ENCODE measurements at places on chromosomes 12 and 14. TPM values are rescaled to one million over a fixed set of nuclear protein-coding genes. Genes with fewer than 3 reads are reported as not detected.

DNA sequence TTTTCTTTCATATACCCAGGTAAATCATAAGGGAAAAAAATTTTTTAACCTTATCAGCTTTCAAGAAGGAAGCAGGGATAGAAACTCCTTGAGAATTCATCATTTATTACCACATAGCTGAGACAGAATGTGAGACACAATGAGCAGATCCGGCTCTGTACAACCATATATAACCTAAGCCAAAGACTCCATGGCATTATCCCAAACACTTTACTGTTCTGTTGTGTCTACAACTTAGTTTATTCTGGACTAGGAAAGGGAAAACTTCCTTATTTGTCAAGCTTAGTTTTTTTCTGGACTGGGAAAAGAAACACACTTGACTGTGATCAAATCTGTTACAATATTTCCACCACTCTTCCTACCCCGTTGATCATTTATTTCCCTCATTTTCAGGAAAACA is 38.3 kb upstream of the CATSPERB start:
- no peak for DNase-seq

DNA sequence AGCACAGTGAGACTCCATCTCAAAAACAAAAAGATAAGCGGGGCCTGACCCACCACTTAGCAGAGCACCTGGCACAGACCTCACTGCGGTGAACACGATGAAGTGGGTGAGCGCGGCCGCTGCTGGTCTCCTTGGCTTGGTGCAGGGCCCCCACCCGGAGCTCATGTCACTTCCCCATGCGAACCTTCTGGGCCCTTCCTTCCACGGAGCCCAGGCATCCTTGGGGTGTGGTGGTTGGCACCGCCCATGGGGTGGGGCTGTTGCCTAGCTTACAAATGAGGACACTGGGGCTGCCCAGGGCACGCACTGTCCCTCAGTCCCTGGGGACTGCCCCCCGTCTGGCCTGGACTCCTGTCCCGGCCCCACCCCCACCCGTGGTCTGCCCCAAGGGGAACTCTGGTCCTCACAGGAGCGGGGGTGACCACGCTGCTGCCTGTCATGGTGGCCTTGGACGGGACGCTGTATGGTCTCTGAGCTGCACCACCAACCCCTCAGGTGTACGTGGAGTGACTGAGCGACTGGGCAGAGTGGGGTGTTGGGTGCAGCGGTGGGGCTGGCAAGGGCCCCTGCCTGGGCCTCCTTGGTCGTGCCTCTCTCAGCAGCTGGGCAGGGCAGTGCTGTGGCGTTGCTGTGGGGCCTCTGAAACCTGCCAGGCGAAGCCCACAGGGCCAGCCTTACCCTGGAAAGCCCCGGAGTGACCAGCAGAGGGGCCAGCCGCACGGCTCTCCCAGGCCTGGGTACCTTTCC is 15.3 kb downstream of the FBRSL1 start:
- DNase-seq: no peak

DNA sequence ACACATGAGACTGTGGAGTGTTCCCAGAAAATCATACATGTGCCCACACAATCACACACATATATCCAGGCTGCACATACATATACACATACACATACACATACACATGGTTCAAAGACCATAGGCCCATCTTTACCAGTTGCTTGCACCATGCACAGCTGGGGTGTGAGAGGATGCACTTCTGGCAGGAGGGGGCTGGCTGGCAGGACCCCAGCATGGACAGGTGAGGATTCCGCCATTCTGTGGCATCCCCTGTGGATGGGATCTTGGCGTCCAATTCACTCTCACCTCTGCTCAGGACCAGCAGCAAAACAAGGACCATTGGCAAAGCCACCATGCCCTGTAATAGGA is 7.0 kb downstream of the ITGB7 start:
- DNase-seq: no peak

- no peak for DNase-seq
These were observed 3.0 kb downstream of the NPAS3 start for GRCh38 chr14:32941668-32942065.

GRCh38 chr12:110760204-110760609 is 17.5 kb upstream of the PPP1CC start:
- DNase-seq: no peak

DNA sequence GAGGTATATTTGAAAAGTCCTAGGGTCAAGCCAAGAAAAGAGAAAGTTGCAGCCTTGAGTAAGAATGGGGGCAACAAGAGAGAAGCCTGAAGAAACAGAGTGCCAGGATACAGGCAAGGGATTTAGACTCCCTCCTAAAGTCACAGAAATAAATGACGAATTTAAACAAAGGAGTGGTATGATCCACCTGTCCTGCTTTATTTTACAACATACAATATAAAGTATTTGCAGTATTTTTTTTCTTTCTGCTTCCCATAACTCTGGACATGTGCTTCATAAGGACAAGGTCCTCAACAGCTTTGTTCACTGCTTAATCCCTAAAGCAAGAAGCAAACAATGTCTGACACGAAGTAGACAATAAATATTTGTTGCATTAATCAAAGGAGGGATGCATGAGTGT is 57.4 kb downstream of the IFNG start:
- DNase-seq: no peak

- no peak for DNase-seq
These were observed 817.8 kb downstream of the LRFN5 start for GRCh38 chr14:42424501-42424900.

The LRTM2 gene
- not detected for total RNA-seq

DNA sequence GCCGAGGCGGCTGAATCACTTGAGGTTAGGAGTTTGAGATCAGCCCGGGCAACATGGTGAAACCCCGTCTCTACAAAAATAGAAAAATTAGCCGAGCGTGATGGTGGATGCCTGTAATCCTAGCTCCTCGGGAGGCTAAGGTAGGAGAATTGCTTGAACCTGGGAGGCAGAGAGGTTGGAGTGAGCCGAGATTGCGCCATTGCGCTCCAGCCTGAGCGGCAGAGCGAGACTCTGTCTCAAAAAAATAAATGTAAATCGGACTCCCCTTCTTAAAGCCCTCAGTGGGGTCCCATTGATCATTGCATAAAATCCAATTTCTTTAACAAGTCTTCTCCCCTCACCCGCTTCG is 908 bp downstream of the TDP1 start:
- no peak for DNase-seq

GRCh38 chr14:57834961-57835360 is 30.9 kb downstream of the SLC35F4 start:
- no peak for DNase-seq

DNA sequence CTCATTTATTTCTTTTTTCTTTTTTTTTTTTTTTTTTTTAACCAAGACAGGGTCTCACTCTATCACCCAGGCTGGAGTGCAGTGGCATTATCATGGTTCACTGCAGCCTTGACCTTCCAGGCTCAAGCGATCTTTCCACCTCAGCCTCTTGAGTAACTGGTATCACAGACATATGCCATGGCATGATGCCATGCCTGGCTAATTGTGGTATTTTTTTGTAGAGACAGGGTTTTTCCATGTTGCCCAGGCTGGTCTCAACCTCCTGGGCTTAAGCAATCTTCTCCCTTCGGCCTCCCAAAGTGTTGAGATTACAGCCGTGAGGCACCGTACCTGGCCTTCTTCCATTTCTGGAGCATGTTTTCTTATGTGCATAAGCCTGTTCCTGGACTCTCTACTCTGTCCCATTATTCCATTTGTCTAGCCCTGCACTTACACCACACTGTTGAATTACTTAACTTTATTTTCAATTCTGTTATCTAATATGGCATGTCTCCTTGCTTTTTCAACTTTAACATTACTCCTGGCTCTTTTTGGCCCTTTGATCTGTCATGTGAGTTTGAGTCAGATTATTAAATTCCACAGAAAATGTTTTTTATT is 47.9 kb upstream of the PTGDR start:
- no peak for DNase-seq

GRCh38 chr12:54857406-54857805 is 3.1 kb downstream of the MUCL1 start:
- no peak for DNase-seq

The RBP5 gene
- total RNA-seq: 2.5 TPM

- DNase-seq: no peak
These were observed 182.1 kb downstream of the PAWR start for GRCh38 chr12:79508622-79509021.

The IGF1 gene
- total RNA-seq: 1.5 TPM

- DNase-seq: no peak
These were observed 408.6 kb upstream of the SYT1 start for GRCh38 chr12:78455991-78456390.

- DNase-seq: no peak
These were observed 55.5 kb upstream of the PARP11 start for GRCh38 chr12:3928538-3929184.

The DYNC1H1 gene
- total RNA-seq: 132 TPM

DNA sequence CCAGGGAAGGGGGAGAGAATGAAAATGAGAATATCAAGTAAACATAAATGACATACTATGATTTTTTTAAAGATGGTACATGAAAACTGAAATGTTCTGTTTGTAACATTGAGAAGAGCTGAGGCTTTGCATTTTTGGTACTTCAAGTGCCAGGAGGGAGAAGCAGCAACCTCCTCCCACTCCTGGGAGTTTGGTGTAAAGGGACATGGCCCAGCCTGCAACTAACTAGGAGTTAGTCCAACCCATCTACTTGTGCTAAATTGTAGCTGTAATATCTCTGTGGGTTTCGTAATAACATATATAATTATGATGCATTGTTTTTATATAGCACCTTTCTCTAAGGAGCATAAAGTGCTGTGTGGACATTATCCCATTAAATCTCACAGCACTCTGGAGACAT is 517.5 kb downstream of the NELL2 start:
- DNase-seq: no peak

Measured in pancreas (tissue), 10 donors.